CD8-positive, alpha-beta T cell (primary cell): ENCODE measurements at places on chromosomes 1 and 21. TPM values are rescaled to one million over a fixed set of nuclear protein-coding genes. Genes with fewer than 3 reads are reported as not detected.
A peak's percentile ranks its signal among the peaks of the same experiment; 100 is the strongest.

Gene RNU1-4
- 3,774 TPM for total RNA-seq

Gene CHODL
- not detected for total RNA-seq

Gene PLXNA2
- 1.9 TPM for total RNA-seq

Gene NT5C1A
- 0.31 TPM for total RNA-seq

Gene RAD54L
- total RNA-seq, result 0.56 TPM

Gene LRRC53
- not detected for total RNA-seq

Gene KANK4
- total RNA-seq, result not detected

Gene OR2G6
- not detected for total RNA-seq

- no peak for DNase-seq
Observed at GRCh38 chr1:48181669-48182367, 40.7 kb upstream of the SLC5A9 start.

- DNase-seq, result no peak
Observed at GRCh38 chr21:42028766-42029425, 18.7 kb upstream of the ZBTB21 start.

DNA sequence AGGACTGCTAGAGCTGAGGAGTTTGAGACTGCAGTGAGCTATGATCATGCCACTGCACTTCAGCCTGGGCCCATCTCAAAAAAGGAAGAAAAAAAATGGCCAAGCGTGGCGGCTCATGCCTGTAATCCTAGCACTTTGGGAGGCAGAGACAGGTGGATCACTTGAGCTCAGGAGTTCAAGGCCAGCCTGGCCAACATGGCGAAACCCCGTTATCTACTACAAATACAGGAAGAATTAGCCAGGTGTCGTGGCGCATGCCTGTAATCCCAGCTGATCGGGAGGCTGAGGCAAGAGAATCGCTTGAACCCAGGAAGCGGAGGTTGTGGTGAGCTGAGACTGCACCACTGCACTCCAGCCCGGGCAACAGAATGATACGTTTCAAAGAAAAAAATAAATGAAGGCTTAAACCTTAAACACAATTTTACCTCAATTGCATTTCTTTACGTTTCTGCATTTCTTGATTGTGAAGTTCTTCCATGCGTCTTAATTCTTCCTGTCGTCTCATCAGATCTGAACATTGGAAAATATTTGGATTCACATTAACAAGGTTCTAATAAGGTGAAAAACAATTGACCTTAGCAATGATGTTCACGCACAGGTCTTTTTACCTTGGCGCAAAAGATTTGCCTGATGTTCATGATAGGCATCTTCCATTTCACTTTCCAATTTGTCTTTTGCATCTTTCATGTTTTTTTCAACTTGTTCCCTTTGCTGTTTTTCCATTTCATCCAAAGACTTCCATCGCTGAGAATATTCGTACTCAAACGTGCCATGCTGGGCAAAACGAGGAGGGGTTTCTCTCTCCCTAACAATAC is 4.2 kb downstream of the SFPQ start:
- DNase-seq, result no peak

GRCh38 chr1:76682138-76682537 is 185.1 kb upstream of the ST6GALNAC5 start:
- DNase-seq, result no peak

- DNase-seq, result no peak
Observed at GRCh38 chr1:204735042-204735441, 49.5 kb upstream of the LRRN2 start.

DNA sequence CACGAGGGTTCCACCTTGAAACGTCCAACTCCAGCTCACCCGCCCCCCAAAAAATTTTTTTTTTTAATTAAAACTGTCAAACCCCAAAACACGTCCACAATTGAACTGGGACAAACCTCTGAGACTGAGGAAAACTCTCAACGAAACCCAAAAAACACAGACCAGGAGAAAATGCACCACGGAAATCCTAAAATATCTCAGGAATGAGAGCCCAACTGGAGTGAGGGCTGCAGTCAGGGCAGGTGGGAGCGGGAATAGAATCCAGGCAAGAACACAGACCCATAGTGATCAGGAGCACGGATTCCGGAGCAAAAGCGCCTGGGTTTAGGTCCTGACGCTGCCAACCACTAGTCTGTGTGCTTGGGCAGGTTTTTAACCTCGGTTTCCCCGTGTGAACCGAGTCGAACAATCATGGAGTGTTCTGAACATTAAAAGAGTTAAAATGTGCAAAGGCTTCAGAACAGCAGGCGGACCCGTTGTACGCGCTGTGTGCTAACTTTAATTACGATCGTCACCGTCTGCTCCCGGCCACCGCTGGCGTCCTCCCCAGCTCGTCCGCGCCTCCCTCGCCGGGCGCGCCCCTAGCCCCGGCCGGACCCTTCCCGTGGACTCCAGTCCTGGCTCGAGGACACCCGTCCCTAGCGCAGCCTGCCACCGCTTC is 624 bp downstream of the ARHGAP29 start:
- no peak for DNase-seq

GRCh38 chr1:232334811-232335210 is 295.1 kb downstream of the SIPA1L2 start:
- no peak for DNase-seq

DNA sequence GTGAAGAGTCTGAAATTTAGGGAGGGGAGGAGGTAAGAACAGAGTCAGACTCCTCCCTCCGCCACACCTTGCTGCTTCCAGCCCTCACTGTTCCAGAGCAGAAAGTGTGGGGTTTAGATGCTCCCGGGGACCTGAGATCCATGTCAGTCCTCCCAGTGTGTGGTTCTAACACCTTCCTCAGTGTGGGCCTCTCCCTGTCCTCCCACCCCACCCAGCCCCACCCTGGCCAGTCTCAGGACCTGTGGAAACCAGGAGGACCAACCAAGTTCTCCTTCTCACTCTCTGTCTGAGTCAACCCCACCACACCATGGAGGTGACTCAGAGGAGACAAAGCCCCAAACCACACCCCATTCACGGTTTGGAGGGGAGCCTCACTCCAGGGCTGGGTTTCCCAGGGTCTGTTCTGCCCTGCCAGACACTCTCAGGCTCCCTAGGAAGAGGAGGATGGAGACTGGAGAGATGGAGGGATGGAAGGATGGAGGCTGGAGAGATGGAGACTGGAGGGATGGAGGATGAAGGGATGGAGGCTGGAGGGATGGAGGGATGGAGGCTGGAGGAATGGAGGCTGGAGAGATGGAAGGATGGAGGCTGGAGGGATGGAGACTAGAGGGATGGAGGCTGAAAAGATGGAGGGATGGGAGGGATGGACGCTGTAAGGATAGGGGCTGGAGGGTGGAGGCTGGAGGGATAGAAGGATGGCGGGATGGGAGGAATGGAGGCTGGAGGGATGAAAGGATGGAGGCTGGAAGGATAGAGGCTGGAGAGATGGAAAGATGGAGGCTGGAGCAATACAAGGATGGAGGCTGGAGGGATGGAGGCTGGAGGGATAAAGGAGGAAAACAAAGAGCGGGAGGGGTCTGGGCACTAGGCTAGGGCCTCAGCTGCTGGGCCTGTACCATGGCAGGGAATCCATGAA is 100.9 kb upstream of the RUNX3 start:
- peak; percentile 90 for DNase-seq

- DNase-seq, result no peak
Observed at GRCh38 chr1:228217551-228218344, 9.9 kb downstream of the OBSCN start.

DNA sequence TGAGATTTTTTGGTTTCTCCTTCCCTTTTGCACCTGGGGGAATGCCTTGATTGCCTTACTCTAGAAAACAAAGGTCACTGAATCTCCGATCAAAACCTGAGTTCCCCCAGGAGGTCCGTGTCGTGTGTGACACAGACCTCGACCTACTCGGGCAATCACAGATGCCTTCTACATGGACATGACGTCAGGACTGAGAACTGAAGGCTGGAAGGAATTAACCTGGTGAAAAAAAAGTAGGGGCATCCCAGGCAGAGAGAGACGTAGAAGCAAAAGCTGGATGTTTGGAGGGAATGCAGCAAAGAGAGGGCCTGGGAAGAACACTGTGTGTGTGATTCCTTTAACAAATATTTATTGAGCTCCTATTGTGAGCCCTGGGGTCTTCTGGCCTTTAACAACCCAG is 178.0 kb downstream of the PRDM2 start:
- no peak for DNase-seq

- peak; percentile 56 for DNase-seq
Observed at GRCh38 chr1:160997323-160998038, 23.5 kb downstream of the F11R start.

DNA sequence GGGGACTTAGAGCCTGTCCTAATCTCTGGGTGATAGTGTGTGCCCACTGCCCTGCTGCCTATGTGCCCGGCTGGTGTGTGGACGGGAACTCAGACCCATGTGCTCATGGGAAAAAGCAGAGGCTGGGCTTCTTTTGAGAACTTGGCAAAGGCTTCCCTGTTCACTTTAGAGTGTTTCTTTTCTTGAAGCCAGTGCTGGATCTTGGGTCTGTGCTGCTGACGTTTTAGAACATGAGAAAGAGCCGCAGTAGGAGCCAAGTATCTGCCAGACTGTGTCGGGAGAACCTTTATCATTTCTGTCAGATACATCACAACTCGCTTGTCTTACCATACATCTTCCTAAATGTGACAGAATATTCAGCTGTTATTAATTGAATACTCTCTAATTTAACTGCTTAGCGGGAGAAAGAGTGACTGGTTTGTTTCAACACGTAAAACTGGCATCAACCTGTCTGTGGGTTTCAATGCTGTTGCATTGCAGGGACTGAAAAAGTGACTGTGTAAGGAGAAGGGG is 195.2 kb downstream of the PBX1 start:
- DNase-seq, result no peak

GRCh38 chr1:53420341-53420740 is 38.9 kb upstream of the DMRTB1 start:
- DNase-seq, result no peak

GRCh38 chr1:57024428-57024827 is 58.6 kb upstream of the C8B start:
- no peak for DNase-seq

GRCh38 chr1:184905601-184906322 is 68.5 kb downstream of the NIBAN1 start:
- no peak for DNase-seq

DNA sequence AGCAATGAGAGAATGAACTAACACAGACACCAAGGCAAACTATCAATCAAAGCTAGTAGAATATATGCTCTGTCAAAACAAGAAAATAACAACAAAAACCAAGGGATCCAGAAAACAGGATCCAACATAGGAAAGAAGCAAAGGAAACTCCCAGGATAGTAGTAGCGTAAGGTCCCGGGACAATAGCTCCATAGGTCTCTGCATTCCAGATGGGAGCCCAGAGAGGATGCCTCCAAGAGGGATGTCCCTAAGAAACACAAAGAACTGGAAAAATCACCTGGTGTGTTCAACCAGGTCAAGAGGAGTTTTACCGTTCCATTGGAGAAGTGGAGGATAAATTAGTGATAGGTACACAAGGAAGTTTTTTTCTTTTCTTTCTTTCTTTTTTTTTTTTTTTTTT is 5.7 kb upstream of the FAM43B start:
- no peak for DNase-seq

GRCh38 chr1:207847116-207847515 is 63.8 kb downstream of the CD34 start:
- DNase-seq, result no peak

GRCh38 chr1:1531947-1532346 is 8.5 kb downstream of the TMEM240 start:
- DNase-seq, result no peak

- DNase-seq, result no peak
Observed at GRCh38 chr1:205735218-205735617, 14.8 kb downstream of the NUCKS1 start.

GRCh38 chr1:101116006-101116405 is 90.4 kb upstream of the DPH5 start:
- no peak for DNase-seq

- no peak for DNase-seq
Observed at GRCh38 chr1:77378723-77379535, 97.1 kb downstream of the AK5 start.

DNA sequence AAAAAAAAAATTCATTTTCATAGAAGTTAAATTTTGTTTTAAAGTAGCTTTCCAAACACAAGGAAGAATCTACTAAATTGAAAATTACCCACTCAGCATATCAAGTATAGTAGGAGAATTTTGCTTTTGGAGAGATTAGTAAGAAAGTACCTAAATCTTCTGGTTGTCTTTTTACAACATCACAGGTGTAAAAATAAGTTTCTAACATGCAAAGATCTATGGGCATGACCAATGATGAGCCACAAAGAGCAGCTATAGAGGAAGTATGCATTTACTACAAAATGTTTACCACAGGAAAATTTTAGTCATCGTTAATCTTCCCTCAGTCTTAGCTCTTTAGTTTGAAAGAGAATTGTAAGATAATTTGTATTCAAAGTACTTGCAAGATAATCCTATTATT is 28.1 kb downstream of the ANGPTL3 start:
- no peak for DNase-seq

GRCh38 chr1:234940841-234941240 is 187.8 kb downstream of the TOMM20 start:
- DNase-seq, result no peak

DNA sequence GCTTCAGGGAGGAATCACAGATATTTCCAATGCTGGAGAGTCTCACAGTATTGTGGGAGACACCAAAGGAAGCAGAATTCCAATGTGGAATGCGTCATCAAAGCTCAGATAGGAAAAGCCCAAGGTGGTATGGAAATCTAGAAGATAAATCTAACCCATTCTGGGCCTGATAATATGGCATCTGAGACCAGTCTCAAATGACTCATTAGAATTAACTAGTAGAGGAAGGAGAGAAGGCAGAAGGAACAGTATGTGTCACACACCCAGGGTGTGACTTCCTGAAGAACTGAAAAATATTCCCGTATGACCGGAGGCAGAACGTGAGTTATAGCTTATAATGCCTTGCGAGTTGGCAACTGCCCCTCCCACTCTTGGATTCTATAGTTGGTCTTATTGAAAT is 499.2 kb downstream of the PLPP3 start:
- DNase-seq, result no peak

GRCh38 chr1:151613282-151613780 is 1.5 kb downstream of the SNX27 start:
- DNase-seq, result no peak

DNA sequence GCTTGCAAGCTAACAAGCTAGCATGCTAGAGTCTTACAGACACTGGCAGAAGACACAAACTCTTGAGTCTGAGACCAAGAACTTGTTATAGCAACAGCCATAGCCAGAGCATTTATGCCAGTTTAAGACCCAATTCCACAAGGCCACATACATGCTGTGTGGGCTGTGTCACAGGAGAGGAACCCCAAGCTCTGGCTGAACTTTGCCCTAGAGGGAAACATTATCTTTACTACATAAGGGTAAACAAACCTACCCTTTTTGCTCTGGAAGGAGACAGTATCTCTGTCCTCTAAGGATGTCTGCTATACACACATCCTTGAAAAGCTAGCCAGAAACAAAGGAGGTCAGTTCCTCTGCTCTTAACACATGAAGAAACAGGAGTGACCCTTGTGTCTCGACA is 70.3 kb downstream of the HSF2BP start:
- DNase-seq, result no peak

GRCh38 chr1:240304466-240304865 is 212.8 kb downstream of the FMN2 start:
- DNase-seq, result no peak

- DNase-seq, result no peak
Observed at GRCh38 chr1:206465951-206466350, 4.3 kb upstream of the IKBKE start.
